ENCODE measurements at places on chromosomes 3 and 15.

GRCh38 chr3:127168271-127168670, 24.7 kb upstream of the PRR23E start:
- no peak for DNase-seq

GRCh38 chr3:2810723-2811122, 299.5 kb downstream of the IL5RA start:
- DNase-seq, result peak; percentile 5

DNA sequence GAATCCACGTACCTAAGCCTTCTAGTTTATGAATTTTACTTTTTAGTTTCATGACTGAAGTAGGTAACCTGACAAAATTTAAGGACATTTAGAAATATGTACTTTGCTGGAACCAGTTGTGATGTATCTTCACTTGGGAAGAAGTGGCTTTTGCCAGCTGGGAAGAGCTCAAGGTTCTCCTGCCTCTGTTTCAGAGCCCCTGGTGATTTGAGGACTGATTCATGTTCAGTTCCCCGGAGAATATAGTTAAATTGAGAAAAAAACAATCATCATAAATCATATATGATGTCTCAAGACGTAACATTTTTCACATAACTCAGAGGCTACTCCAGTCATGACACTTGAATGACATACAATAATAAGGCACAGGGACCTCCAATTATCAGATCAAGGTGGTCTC, 473.4 kb downstream of the EPHA3 start:
- no peak for DNase-seq

DNA sequence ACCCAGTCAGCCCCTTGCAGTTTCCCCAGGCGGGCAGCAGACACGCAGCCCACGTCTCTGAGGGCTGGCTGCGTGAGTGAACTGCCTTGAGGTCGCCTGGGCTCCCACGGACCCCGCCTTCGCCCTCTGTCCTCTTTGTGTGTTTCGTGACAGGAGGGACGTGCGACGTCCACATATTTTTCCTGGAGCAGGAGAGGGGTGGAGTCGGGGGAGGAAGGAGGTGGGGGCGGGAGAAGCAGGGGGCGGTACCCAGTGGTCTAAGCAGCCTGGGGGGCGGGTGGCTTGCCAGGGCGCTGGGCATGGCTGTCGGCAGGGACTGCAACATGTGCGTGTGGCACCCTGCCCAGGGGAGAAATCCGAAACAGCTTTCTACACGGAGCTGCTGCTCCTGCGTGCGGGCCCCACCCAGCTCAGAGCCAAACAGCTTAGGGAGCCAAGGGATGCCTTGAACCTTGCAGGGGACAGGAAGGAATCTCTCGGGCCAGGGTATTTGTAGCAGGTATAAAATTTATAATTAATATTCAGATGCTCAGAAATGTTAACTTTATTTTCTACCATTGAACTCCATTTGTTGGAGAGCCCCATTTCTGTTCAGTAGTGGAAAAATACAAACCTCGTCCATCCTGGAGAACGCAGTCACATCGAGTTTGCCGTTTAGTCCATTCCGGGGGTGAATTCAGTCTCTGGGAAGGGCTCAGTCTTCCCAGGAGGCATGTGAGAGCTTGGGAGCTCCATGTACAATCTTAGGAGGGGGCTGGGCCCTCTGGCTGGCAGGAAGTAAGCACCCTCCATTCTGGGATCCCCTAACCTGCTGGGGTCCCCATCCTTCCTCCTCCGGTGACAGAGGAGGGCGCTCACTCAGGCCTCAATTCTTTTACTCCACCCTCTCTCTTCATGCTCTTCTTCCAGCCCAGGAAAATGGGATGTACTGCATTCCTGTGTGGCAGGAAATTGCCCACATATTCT, 79.1 kb upstream of the MEF2A start:
- DNase-seq, result no peak

- peak; percentile 85 for DNase-seq
These were observed 34.2 kb upstream of the VPS8 start for GRCh38 chr3:184777566-184778356.

GRCh38 chr3:188867691-188868265, 304.0 kb upstream of the TPRG1 start:
- no peak for DNase-seq

GRCh38 chr3:37190667-37191066, 16.3 kb upstream of the LRRFIP2 start:
- no peak for DNase-seq

DNA sequence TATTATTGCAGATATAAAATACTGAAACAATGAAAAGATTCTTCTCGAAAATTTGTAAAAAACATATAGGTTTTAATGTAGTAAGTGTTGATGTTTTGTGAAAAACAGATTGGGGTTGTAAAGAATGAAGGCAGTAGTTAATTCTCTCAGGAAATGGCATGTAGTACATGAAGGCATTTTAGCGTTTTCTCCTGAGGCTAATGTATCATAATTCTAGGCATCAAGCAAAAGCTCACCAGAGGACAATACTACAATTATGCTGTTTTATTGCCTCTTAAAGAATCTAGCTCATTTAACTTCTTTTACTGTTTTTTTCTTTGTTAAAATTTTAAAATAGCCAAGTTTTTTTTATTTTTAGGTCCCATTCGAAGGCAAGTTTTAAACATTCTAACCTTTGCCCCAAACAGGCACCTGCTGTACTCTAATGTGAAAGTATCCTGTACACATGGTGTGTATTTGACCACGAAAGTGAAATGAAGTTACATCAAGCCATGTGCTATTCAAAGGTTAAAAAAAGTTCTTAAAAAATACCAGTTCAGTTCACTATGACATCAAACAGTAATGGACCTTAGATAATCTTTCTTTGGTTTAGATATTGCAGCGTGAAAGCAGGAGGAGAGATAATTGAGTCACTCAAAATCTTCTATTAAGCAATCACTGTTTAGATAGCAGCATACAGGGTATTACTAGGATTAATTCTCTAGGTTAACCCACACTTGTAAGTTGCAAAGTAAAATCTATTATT, 163.6 kb downstream of the ECT2 start:
- DNase-seq, result no peak
